CD4-positive, alpha-beta T cell treated with Interleukin-10 for 1 hour (primary cell): ENCODE measurements at places on chromosomes 6 and 20.

DNA sequence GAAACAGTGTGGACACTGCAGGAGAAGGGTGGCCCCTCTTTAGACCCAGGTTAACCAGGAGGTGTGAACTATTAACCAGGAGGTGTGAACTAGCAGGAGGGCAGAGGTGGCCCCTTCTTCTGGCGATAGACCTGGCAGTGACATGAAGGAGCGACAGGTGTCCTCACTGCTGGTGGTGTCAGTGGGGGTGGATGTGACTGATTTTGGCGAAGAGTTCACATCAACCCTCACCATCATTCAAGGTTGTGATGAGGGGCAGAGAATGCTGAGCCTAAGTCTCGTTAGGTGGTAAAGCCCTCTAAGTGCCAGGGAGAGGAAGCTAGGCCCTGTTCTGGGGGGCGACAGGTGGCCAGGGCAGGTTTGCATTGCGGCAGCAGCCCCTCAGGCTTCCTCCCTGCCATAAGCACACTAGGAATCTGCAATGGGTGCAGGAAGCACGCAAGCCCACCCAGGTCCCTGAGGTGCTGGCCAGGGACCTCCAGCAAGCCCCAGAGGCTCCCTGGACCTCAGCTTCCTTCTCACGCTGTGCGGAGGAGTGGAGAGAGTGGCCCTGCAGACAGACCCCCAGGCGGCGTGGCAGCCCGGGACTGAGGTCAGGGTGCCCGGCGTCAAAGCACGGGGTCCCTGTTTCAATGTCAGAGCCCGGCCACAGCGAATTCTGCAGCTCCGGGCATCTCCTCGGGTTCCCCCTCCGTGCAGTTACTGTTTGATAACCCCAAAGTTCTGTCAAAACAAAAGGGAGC lies 13.7 kb downstream of the NPEPL1 start:
- DNase-seq = no peak

GRCh38 chr20:37995856-37996605 lies 37.2 kb downstream of the TTI1 start:
- no peak for DNase-seq

DNA sequence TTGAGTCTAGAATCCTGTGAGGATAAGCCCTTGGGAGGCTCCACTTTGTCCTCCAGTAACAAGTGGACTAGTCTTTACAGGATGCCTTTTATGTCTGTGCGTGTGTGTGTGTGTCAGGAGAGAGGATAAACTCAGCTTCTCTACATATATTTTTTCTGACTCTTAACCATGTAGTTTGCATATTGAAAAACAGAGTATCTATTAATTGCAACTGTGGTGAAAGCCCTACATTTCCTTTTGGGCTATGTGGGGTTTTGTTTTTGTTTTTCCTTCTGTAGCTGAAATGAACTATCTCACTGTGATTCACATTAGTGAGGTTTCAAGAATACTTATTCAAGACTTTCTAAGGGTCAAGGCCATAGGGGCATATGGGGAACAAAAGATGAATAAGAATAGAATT lies 17.7 kb downstream of the TPBG start:
- DNase-seq = no peak

GRCh38 chr6:15881150-15881549 lies 218.3 kb upstream of the DTNBP1 start:
- DNase-seq = no peak

- no peak for DNase-seq
Observed at GRCh38 chr6:163635731-163636364, 221.3 kb downstream of the QKI start.

DNA sequence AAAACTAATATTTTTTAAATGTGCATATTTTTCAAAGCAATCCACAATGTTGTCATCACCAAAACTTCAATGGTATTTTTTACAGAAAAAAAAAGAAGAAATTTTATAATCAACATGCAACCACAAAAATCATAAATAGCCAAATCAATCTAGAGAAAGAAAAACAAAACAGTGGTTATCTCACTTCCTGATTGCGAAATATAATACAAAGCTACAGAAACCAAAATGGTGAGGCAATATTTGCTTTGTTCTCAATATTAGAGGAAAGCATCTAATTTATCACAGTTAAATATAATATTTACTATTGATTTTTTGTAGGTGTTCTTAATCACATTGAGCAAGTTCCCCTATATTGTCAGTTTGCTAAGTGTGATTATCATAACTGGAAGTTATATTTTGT lies 720.7 kb upstream of the ADGRB3 start:
- no peak for DNase-seq

- DNase-seq = no peak
Observed at GRCh38 chr6:24458941-24459340, 30.4 kb downstream of the GPLD1 start.

DNA sequence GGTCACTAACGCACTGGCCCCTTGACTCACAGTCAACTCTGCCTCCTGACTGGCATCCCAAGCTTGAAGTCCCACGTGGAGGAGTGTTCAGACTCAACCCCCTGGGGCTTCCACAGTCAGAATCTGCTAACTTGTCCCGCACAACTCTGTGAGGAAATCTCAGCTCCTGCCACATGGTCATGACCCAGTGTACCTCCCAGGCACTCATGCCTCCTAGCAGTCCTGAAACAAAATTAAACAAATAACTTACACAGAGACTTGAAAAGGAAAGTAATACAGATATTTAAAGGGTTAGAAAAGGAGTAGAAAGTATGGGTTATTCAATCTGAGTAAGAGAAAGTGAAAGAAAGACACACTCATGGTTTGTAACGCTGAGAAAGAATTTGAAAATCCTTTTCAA lies 134.9 kb downstream of the GMDS start:
- no peak for DNase-seq

GRCh38 chr6:61555993-61556392 lies 730.0 kb downstream of the KHDRBS2 start:
- no peak for DNase-seq
